Brain (organoid and tissue), 16 donors: ENCODE measurements at places on chromosomes 6 and 20.

GRCh38 chr6:6972456-6972855 is 135.3 kb upstream of the RREB1 start:
- DNase-seq, result no peak

DNA sequence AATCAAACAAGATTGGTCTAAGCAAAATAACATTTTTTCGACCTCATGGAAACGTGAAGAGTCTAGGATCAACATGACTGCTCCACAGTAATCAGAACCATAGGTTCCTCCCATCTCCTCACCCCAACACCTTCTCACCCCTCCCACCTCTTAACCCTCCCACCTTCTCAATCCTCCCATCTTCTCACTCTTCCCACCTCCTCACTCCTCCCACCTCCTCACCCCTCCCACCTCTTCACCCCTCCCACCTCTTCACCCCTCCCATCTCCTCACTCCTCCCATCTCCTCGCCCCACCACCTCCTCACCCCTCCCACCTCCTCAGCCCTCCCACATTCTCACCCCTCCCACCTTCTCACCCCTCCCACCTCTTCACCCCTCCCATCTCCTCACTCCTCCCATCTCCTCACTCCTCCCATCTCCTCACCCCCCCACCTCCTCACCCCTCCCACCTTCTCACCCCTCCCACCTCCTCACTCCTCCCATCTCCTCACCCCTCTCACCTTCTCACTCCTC is 567.4 kb downstream of the C6orf118 start:
- no peak for DNase-seq

- DNase-seq, result no peak
Observed at GRCh38 chr6:30793521-30794194, 49.3 kb upstream of the IER3 start.

DNA sequence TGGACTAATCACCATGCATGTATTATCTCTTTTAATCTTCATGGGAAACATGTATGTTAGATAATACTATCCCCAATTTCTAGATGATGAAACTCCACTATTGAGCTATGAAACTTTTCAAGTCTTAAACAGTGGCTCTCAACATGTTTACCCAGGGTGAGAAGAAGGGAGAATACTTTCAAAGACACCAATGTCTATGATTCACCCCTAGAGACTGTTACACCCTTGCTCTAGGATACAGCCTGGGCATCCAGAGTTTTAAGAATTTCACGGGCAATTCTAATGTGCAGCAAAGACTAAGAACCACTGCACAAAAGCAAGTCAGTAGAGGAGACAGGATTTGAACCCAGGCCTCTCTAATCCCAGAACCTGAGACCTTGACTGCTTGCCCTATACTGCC is 47.8 kb downstream of the GFOD1 start:
- DNase-seq, result no peak

DNA sequence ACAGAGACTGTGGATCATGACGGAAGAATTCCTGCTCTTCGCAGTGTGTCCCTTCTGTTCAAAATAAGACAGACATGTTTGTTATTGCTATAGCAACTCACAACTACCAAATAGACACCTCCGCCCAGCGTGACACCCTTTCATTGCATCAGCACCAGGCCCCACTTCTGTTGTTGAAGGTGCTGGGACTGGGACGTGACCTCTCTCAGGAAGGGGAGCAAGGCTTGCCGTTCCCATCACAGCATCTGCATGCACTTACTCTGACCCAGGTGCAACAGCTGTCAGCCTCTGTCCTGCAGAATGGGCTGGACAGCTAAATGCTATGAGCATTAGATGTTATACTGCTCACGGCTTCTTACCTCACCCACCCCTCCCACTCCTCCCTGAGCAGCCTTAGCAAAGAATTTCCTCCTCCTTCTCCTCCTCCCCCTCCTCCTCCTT is 94.1 kb downstream of the DACT2 start:
- no peak for DNase-seq

- no peak for DNase-seq
Observed at GRCh38 chr20:10771435-10772140, 97.8 kb upstream of the JAG1 start.

DNA sequence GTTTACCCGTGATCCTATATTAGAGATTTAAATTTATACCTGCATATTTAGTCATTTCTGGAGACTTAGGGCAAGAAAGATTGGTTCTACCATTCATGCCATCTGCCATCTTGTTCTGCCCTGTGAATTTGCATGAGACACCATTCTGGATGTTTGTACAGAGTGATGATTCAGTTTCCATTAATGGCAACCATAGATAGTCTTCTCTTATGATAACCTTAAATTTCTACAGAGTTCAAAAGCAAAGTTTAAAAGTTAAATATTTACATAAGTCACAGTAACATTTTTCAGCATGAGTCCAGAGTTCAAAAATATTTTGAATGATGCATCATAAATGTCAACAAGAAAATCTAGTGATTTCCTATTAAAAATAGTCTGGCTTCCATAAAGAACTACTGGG is 23.2 kb downstream of the PLCB1 start:
- no peak for DNase-seq

- no peak for DNase-seq
Observed at GRCh38 chr20:36155991-36156390, 1.5 kb downstream of the EPB41L1 start.

DNA sequence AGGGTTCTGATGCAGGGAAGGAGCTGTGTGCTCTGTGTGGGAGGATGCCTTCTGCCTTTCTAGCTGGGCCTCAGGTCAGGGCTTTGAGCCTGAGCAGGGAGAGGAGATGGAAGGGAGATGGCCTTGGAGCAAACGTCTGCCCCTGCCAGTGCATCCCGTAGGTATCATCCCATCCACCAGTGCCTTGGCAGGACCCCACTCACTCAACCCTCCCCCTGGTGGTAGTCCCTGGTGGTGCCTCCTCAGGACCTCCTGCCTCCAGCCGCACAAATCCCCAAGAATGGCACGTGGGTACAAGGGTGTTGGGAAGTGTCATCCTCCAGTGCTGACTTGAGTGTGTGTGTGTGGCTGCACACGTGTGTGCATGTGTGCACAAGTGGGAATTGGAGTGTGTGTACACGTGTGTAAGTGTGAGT is 23.1 kb upstream of the MICB start:
- DNase-seq, result no peak

- DNase-seq, result no peak
Observed at GRCh38 chr20:61451953-61452352, 199.9 kb downstream of the CDH4 start.

DNA sequence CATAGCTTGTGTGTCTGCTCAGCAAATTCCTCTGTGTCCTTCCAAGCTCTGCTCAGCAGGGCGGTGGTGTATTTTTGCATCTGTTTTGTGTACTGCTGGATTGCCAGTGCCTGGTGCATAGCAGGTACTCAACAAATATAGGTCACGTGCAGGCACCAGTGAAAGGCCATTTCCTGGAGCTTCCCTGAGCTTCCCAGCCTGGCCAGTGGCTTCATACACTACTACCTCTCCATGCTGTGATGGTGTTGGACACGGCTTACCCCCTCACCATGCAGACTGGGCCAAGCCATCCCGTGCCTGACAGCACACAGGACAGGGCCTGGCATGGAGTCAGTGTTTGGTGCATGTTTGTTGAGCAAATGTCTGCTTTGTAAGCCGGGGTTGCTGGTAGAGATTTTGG is 7.7 kb upstream of the PHACTR3 start:
- no peak for DNase-seq

DNA sequence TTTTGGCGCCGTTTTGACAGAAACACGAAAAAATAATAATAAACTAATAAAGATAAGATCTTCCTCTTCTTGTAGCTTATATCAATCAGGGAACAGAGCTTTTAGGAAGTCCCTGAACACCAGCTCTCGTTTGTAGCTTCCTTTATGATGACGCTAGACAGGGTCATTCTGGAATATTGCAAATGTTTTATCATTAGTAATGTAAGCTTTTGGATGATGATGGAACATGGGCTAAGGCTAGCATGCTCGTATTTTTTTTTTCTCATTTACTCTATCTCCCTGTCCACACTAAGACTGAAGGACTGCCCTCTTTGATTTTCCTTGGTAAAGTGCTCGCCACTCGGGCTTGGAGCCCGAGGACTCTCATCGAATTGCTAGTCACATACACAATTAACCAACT is 22.1 kb upstream of the POM121L2 start:
- DNase-seq, result no peak

- DNase-seq, result no peak
Observed at GRCh38 chr6:44327096-44327495, 13.9 kb upstream of the AARS2 start.

DNA sequence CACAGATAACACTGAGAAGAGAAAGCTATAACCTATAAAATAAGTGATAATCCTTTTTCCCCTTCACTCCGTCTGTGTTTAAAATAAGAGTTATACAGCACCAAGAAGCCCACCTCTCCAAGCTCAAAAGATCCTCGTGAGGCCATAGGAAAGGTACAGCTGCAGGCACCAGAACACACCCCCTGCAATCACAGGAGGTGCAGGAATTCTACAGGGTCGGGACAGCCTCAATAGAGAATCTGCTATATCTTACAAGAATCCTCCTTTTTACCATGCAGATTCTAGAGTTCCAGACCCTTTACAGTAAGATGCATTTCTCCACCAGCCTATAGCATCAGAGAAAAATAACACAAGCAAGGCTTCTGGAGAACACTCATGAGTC is 5.0 kb upstream of the ADGRF1 start:
- no peak for DNase-seq
